ENCODE measurements at places on chromosomes 7 and 10.

DNA sequence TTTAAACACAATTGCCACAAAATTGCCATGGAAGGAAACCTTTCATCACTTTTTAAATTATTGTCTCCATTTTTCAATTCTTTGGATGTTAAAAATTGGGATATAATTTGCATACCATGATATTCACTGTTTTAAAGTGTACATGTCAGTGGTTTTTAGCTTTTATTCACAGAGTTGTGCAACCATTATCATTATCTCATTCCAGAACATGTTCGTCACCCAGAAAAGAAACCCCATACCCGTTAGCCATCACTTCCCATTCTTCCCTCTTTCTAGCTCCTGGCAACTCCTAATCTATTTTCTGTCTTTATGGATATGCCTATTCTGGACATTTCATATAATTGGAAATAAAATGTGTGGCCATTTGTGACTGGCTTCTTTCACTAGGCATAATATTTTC is 260.3 kb upstream of the FERD3L start:
- no peaks in the 10 kb centered on the region for H3K4me1 ChIP-seq
- no peaks in the 10 kb centered on the region for H3K36me3 ChIP-seq
- H3K27me3 ChIP-seq: no peaks in the 10 kb centered on the region

- peaks cover 22% of the 10 kb centered on the region for H3K4me1 ChIP-seq
- H3K4me3 ChIP-seq: peak overlapping the region; percentile 51
- H3K27ac ChIP-seq: no peak overlapping the region
These were observed 337.1 kb downstream of the RNLS start for GRCh38 chr10:88245974-88246511.

GRCh38 chr7:83541187-83541960 is 107.6 kb downstream of the SEMA3E start:
- H3K4me1 ChIP-seq: no peaks in the 10 kb centered on the region
- H3K27ac ChIP-seq: no peak overlapping the region
- H3K36me3 ChIP-seq: no peaks in the 10 kb centered on the region

- no peak overlapping the region for H3K27ac ChIP-seq
- no peaks in the 10 kb centered on the region for H3K36me3 ChIP-seq
- peaks cover 4% of the 10 kb centered on the region for H3K4me1 ChIP-seq
- no peak for DNase-seq
- no peak overlapping the region for H3K4me3 ChIP-seq
- no peaks in the 10 kb centered on the region for H3K27me3 ChIP-seq
These were observed 103.8 kb downstream of the ATE1 start for GRCh38 chr10:121823993-121824463.

DNA sequence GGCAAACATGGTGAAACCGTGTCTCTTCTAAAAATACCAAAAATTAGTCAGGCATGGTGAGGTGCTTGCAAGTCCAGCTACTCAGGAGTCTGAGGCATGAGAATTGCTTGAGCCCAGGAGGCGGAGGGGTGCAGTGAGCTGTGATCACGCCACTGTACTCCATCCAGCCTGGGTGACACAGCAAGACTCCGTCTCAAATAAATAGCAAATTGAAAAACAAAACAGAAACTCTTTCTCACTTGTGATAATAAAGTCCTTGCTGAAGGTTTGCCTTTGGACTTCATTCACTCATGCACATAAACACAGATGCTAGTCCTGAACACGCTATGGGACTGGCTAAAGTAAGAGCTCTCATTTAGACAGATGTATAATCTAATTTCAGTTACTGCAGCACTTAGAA is 37.6 kb downstream of the ANK3 start:
- H3K27ac ChIP-seq: no peak overlapping the region
- DNase-seq: no peak
- no peaks in the 10 kb centered on the region for H3K36me3 ChIP-seq
- H3K4me1 ChIP-seq: peaks cover 17% of the 10 kb centered on the region

GRCh38 chr7:47330561-47331178 is 251.2 kb downstream of the TNS3 start:
- no peak overlapping the region for H3K27ac ChIP-seq
- DNase-seq: no peak
- peaks cover 31% of the 10 kb centered on the region for H3K4me1 ChIP-seq
- H3K36me3 ChIP-seq: no peaks in the 10 kb centered on the region

- no peak overlapping the region for H3K4me3 ChIP-seq
- H3K4me1 ChIP-seq: peaks cover 33% of the 10 kb centered on the region
- no peaks in the 10 kb centered on the region for H3K27me3 ChIP-seq
- H3K27ac ChIP-seq: no peak overlapping the region
- DNase-seq: no peak
- H3K36me3 ChIP-seq: no peaks in the 10 kb centered on the region
These were observed 53.2 kb upstream of the ABLIM1 start for GRCh38 chr10:114711176-114711868.

- H3K4me1 ChIP-seq: no peaks in the 10 kb centered on the region
- no peaks in the 10 kb centered on the region for H3K36me3 ChIP-seq
- no peak overlapping the region for H3K4me3 ChIP-seq
These were observed 90.7 kb downstream of the UNCX start for GRCh38 chr7:1323178-1324027.

DNA sequence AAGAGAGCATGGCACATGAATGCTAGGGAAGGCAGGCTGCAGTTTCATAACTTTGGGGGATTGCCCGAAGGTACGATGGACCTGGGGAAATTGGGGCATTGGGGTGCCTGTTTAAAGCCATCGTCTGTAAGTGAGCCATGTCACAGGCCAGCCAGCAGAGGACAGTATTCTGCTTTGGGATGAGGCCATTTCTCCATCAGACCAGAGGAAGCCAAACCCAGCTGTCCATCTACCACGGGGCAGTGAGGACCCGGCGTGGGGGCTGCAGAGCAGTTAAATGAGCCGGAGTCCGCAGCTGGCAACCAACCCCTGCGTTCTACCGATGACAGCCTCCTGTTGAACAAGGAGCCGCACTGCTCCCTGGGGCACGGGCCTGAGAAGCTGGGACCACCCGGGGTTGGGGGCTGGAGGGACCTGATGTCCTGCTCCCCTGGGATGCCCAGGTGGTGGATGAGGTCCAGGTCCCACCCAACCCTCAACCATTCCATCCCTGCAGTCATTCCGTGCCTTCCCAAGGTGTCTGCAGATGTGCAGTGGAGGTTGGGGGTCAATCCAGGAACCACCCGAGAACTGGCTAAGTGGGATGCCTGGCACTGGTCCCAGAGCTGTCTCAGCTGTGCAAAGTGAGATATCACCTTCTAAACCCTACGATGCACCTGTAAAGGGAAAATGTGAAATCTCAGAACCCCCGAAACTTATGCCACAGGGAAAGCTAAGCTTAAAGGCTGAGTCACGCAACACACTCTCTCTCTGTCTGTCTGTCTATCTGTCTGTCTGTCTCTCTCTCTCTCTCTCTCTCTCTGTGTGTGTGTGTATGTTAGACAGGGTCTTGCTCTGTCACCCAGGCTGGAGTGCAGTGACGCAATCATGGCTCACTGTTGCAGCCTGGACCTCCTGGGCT is 12.1 kb upstream of the RHBDD2 start:
- no peaks in the 10 kb centered on the region for H3K27me3 ChIP-seq
- H3K4me3 ChIP-seq: no peak overlapping the region
- no peak overlapping the region for H3K27ac ChIP-seq
- H3K4me1 ChIP-seq: no peaks in the 10 kb centered on the region
- no peaks in the 10 kb centered on the region for H3K36me3 ChIP-seq
- DNase-seq: no peak

GRCh38 chr7:151375530-151376217 is 34.1 kb downstream of the NUB1 start:
- no peak overlapping the region for H3K4me3 ChIP-seq
- peaks cover 36% of the 10 kb centered on the region for H3K36me3 ChIP-seq
- no peaks in the 10 kb centered on the region for H3K27me3 ChIP-seq
- no peak for DNase-seq

- no peaks in the 10 kb centered on the region for H3K4me1 ChIP-seq
- no peaks in the 10 kb centered on the region for H3K27me3 ChIP-seq
- H3K4me3 ChIP-seq: no peak overlapping the region
- H3K27ac ChIP-seq: no peak overlapping the region
- H3K36me3 ChIP-seq: no peaks in the 10 kb centered on the region
- DNase-seq: no peak
These were observed 2.6 kb downstream of the STK31 start for GRCh38 chr7:23712368-23713284.

DNA sequence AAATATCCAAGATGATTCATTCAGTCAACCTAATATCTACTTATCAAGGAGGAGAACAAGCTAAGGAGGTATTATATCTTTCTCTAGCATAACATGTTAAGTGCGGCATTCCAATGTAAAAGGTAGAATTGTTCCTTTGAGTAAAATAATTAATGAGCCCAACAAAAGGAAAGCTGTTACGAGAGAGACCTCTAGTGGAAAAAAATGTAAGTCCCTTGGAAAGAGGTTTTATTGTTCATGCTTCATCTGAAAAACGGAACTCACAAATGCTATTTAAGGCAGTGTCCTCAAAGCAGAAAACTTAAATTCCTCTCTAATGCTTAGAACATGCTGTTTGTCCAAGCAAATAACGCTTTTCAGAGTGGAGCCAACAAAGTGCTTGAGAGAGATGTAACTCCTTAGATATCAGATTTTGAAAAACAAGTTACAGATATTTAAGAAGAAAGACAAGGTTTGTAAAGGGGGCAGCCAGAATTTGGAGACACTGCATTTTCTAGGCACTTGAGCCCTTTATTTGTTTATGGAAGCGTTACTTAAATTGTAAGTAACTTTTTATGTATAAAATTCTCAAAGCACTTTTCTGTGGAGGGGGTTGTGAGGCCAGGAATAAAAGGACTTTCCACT is 119.9 kb downstream of the TFEC start:
- no peak overlapping the region for H3K4me3 ChIP-seq
- H3K4me1 ChIP-seq: peaks cover 3% of the 10 kb centered on the region
- H3K27me3 ChIP-seq: no peaks in the 10 kb centered on the region
- H3K27ac ChIP-seq: no peak overlapping the region
- no peaks in the 10 kb centered on the region for H3K36me3 ChIP-seq

- no peaks in the 10 kb centered on the region for H3K36me3 ChIP-seq
- no peak overlapping the region for H3K4me3 ChIP-seq
- no peaks in the 10 kb centered on the region for H3K27me3 ChIP-seq
These were observed 52.4 kb downstream of the CASD1 start for GRCh38 chr7:94561841-94562514.

GRCh38 chr10:18140149-18140956 is at the start of gene CACNB2:
Gene CACNB2 (plus strand): TSS chr10:18140424.
- H3K36me3 ChIP-seq: no peaks in the 10 kb centered on the region
- H3K27ac ChIP-seq: peak within 1 kb of the TSS; percentile 83
- no peaks in the 10 kb centered on the region for H3K27me3 ChIP-seq
- H3K4me1 ChIP-seq: peaks cover 20% of the 10 kb centered on the region

DNA sequence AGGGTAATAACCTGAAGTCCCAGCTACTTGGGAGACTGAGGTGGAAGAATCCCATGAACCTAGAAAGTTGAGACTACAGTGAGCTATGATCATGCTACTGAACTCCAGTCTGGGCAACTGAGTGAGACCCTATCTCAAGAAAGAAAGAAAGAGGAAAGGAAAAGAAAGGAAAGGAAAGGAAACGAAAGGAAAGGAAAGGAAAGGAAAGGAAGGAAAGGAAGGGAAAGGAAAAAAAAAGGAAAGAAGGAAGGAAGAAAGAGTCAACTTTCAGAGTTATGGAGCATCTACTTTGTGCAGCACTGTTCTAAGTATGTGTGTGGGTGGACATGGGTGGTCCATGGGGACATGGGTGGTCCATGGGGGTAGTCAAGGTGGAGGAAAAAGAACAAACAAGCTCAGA is 24.1 kb upstream of the R3HCC1L start:
- no peak overlapping the region for H3K27ac ChIP-seq
- no peak for DNase-seq
- no peaks in the 10 kb centered on the region for H3K4me1 ChIP-seq
- no peak overlapping the region for H3K4me3 ChIP-seq
- H3K36me3 ChIP-seq: no peaks in the 10 kb centered on the region

Data from thoracic aorta (tissue), 2 donors.